ENCODE measurements at places on chromosomes 7 and 10.

DNA sequence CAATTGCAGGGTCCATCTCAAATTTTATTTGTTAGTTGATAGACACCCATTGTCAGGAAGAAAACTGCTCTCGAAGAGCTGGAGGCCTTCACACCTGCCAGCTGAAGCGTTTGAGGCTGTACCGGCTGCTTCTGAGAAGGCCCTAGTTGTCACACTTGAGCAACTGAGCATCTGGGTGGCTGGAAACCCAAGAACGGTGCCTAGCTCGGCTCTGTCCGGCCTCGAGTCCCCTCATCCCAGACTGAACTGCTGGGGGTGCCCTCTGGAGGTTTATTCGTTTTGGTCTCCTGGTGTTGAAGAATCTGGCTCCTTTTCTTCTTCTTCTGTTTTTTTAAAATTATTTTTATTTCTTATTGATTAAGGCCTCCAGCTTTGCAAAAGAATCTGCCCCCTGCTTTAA lies 59.3 kb upstream of the EXOC6 start:
- H3K36me3 ChIP-seq = no peaks in the 10 kb centered on the region
- H3K27me3 ChIP-seq = no peaks in the 10 kb centered on the region
- no peaks in the 10 kb centered on the region for H3K4me1 ChIP-seq

DNA sequence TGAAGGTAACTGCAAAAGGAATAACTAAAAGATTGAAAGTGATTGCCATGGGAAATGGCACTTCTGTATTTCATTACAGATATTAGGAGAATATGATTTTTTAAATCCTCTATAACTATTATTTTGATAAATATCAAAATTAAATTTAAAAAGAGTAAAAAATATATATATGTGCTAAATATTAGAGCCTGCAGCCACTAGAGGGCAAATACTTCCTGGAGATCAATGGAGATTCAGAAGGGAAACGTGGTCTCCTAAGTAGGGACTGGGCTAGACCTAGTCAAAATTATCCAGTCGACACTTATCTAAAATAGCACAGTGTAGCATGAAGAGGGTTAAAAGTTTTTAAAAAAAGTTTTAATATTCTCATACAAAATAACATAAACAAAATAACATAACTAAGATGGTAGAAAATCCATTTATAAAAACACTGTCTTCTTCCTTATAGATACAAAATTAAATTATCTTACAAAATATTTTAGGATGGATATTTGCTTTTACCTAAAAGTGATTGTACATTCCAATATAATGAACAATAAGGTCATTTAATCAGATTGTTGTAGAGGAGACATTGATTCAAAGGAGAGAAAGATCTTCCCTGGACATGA lies 434.3 kb downstream of the MDFIC start:
- H3K27me3 ChIP-seq = no peaks in the 10 kb centered on the region
- H3K4me3 ChIP-seq = no peak overlapping the region
- no peak for DNase-seq

- no peak for DNase-seq
- no peaks in the 10 kb centered on the region for H3K36me3 ChIP-seq
- no peak overlapping the region for H3K4me3 ChIP-seq
- H3K4me1 ChIP-seq = no peaks in the 10 kb centered on the region
- H3K27ac ChIP-seq = no peak overlapping the region
Observed at GRCh38 chr7:107090457-107090856, 46.0 kb downstream of the PRKAR2B start.

- H3K4me3 ChIP-seq = no peak overlapping the region
- no peaks in the 10 kb centered on the region for H3K4me1 ChIP-seq
- H3K27me3 ChIP-seq = no peaks in the 10 kb centered on the region
- no peak for DNase-seq
Observed at GRCh38 chr7:82122275-82122674, 321.3 kb downstream of the CACNA2D1 start.

DNA sequence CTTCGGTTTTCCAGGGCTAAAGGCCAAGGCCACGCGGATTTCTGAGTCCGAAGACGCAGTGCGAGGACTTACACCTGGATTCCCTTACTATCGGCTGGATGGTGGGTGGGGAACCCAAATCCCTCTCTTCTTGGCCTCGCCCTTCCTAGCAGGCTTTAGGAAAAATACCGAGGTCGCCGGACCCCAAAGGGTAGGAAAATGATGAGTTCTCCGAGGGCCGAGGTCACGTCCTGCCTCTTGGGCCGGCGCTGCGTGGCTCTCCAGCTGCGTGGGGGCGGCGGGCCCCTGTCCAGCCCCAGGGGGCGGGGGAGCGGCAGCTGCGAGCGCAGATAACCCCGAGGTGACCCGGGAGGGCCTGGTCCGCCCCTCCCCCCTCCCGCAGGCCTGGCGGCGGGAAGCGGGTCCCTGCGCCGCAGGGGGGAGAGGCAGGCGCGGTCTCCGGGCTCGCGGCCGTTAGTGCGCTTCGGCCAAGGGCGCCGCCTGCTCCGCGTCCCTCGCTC lies 805 bp upstream of the HMX3 start:
- H3K27ac ChIP-seq = no peak overlapping the region
- peak overlapping the region; percentile 47 for H3K4me3 ChIP-seq
- H3K4me1 ChIP-seq = peaks cover 42% of the 10 kb centered on the region
- H3K36me3 ChIP-seq = no peaks in the 10 kb centered on the region

GRCh38 chr10:114681542-114681941 lies 23.5 kb upstream of the ABLIM1 start:
- no peak overlapping the region for H3K4me3 ChIP-seq
- H3K27me3 ChIP-seq = no peaks in the 10 kb centered on the region
- DNase-seq = no peak
- H3K27ac ChIP-seq = no peak overlapping the region

GRCh38 chr10:126357169-126357568 lies 31.1 kb downstream of the ADAM12 start:
- no peak overlapping the region for H3K27ac ChIP-seq
- no peaks in the 10 kb centered on the region for H3K27me3 ChIP-seq
- H3K36me3 ChIP-seq = no peaks in the 10 kb centered on the region
- H3K4me3 ChIP-seq = no peak overlapping the region
- no peaks in the 10 kb centered on the region for H3K4me1 ChIP-seq

DNA sequence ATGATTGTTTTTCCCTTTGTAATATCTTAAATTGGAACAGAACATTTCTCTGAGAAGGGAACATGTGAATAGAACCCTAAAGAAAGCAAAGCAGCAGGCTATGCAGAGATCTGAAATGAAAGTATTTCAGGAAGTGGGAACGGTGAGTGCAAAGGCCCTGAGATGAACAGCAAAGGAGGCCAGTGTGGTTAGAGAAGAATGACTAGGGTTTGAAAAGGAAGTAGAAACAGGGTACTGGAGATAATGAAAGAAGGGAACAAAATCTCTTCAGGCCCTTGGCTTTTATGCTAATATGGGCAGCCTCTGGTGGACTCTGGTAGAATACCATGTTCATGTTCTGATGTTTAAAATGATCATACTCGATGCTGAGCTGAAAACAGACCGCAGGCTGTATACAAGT lies 22.2 kb downstream of the ARHGAP21 start:
- H3K4me1 ChIP-seq = no peaks in the 10 kb centered on the region
- no peak overlapping the region for H3K4me3 ChIP-seq
- no peaks in the 10 kb centered on the region for H3K36me3 ChIP-seq
- no peaks in the 10 kb centered on the region for H3K27me3 ChIP-seq

- H3K36me3 ChIP-seq = no peaks in the 10 kb centered on the region
- no peak for DNase-seq
- H3K4me1 ChIP-seq = no peaks in the 10 kb centered on the region
- H3K27me3 ChIP-seq = no peaks in the 10 kb centered on the region
- H3K4me3 ChIP-seq = no peak overlapping the region
Observed at GRCh38 chr10:94738588-94738987, 23.9 kb upstream of the CYP2C19 start.

GRCh38 chr10:49037187-49037586 lies 78.1 kb downstream of the VSTM4 start:
- DNase-seq = no peak
- H3K36me3 ChIP-seq = no peaks in the 10 kb centered on the region
- no peak overlapping the region for H3K27ac ChIP-seq

DNA sequence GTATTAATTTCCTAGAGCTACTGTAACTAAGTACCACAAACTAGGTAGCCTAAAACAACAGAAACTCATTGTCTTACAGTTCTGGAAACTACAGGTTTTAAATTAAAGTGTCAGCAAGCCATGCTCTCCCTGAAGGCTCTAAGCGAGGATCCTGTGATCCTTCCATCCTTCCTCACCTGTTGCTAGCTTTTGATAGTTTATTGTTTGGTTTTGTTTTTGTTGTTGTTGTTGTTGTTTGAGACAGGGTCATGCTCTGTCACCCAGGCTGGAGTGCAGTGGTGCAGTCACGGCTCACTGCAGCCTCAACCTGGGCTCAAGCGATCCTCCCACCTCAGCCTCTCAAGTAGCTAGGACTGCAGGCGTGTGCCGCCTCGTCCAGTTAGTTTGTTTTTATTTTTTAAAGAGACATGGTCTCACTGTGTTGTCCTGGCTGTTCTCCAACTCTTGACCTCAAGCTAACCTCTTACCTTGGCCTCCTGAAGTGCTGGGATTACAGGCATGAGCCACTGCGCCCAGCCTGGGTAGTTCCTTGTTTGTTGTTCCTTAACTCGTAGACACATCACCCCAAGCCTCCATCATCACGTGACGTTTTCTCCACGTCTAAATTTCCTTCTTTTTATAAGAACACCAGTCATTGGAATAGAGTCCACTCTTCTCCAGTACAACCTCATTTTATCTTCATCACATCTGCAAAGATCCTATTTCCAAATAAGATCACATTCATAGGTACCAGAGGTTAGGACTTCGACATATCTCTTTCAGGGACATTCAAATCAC lies 109.1 kb downstream of the AKR1D1 start:
- no peak overlapping the region for H3K4me3 ChIP-seq
- H3K27me3 ChIP-seq = no peaks in the 10 kb centered on the region
- DNase-seq = no peak

Measured in Peyer's patch (tissue), 4 donors.